ENCODE measurements at places on chromosomes 7 and 10.
A peak's percentile ranks its signal among the peaks of the same experiment; 100 is the strongest.

DNA sequence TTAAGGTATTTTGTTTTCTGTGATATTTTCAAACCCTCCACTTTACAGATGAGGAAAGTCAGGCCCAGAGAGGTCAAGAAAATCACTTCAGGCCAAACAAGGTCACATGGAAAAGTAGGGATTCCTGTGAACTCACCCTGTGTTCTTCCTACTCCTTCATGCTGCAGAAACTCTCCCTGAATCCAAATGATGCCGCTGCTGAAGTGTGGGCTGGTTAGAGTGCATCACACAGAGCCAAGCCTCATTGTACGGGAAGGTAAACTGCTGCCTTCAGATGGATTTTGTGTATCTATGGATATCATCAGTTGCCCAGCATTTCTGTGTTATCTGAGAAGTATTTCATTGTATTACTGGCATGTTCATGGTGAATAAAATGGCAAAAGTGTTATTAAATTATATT, 75.4 kb downstream of the NRG3 start:
- DNase-seq, result no peak

DNA sequence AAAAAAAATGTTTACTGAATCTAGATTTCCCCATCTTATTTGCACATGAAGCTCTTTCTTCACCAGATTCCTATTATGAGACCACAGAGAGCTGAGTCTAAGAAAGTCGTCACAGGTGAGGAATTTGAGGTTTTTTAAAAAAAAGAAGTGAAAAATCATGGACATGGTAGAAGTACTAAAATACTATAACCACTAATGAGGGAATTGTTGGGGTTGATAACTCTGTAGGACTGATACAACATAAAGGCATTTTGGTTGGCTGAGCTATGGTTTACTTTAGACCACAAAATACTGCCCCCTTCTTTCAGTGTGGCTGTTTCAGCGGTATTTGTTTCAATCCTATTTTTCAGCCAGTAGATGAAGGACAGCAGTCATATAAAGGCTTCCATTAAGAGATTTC, 1111.3 kb downstream of the TYW1 start:
- DNase-seq, result no peak

DNA sequence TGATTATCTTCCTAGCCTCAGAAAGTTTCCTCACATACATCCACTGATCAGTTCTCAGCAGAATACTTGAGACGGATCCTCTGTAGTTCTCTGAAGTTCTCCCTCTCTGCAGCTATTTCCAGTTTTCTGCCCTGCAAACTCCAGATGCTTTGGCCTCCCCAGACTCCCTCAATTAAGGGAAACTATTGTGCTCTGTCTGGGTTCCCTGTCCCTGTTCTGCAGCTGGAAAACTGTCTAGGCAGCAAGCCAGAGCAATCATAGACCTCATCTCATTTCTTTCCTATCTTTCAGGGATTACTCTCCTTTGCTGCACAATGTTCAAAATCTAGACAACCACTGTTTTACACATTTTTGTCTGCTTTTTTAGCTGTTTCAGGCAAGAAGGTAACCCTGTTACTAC, 9.2 kb downstream of the MICU1 start:
- no peak for DNase-seq

- DNase-seq, result no peak
These were observed 346.5 kb downstream of the GRID1 start for GRCh38 chr10:86020134-86020533.

GRCh38 chr10:22988581-22989360, 60.9 kb downstream of the ARMC3 start:
- DNase-seq, result peak; percentile 85

DNA sequence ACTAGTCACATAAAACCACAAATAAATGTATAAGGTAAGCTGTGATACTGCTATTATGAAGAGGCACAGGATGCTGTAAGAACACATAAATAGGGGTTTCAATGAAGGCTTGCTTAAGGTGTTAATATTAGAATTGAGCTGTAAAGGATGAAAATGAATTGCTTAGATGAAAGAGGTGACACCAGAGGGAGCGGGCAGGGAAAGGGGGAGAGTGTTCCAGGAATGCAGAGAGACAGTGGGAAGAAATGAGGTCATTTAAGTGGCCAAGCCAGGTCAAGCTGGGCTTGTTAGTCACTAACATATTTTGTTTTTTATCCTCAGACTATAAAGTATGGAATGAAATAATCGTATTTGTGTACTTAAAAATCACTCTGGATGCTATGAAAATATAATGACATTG, 193.5 kb downstream of the NRG3 start:
- DNase-seq, result no peak

GRCh38 chr7:47580811-47581331, 1.0 kb downstream of the TNS3 start:
- no peak for DNase-seq

GRCh38 chr7:137996386-137996851, 5.5 kb downstream of the CREB3L2 start:
- DNase-seq, result peak; percentile 13

- DNase-seq, result peak; percentile 93
These were observed 22.7 kb upstream of the ANLN start for GRCh38 chr7:36366718-36367560.

DNA sequence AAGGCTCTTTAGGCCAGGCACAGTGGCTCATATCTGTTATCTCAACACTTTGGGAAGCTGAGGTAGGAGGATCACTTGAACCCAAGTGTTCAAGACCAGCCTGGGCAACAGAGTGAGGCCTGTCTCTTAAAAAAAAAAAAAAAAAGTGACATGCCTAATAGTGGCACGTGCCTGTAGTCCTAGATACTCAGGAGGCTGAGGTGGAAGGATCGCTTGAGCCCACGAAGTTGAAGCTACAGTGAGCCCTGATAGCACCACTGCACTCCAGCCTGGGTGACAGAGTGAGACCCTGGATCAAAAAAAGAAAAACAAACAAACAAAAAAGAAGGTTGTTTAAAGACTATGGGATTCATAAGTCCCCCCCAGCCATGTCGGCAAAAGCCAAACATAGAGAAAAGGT, 42.2 kb upstream of the NRF1 start:
- no peak for DNase-seq

DNA sequence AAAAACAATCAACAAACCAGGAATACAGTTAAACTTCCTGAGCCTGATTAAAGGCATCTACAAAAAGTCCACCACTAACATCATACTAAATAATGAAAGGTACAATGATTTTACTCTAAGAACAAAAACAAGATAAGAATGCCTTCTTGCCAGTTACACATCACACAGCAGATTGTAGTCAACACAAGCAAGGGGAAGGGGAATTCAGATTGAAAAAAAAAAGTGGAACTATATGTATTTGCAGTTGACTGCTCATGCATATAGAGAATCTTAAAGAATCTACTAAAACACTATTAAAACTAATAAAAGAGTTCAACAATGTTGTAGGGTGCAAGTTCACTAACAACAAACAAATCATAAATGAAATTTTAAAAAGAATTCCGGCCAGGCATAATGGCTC, 28.5 kb downstream of the ZNF33B start:
- no peak for DNase-seq

DNA sequence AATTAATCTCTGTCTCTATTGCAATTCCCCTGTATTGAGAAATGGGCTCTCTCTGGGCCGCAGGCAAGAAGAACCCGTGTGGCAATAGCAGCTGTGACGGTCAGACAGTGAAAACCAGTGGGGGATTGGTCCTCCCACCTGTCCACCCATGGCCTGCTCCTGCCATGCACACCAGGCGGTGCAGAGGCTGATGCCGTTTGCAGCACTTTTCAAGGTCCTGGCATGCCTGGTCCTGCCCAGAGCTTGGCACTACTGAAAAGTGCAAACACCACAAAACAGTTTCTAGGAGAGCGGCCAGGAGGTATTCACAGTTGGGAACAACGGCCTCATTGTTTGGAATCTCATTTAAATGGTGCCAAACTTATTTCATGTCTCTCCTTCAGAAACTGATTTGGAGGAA, 41.5 kb downstream of the PSPH start:
- DNase-seq, result no peak

GRCh38 chr10:86027346-86027745, 339.2 kb downstream of the GRID1 start:
- DNase-seq, result no peak

DNA sequence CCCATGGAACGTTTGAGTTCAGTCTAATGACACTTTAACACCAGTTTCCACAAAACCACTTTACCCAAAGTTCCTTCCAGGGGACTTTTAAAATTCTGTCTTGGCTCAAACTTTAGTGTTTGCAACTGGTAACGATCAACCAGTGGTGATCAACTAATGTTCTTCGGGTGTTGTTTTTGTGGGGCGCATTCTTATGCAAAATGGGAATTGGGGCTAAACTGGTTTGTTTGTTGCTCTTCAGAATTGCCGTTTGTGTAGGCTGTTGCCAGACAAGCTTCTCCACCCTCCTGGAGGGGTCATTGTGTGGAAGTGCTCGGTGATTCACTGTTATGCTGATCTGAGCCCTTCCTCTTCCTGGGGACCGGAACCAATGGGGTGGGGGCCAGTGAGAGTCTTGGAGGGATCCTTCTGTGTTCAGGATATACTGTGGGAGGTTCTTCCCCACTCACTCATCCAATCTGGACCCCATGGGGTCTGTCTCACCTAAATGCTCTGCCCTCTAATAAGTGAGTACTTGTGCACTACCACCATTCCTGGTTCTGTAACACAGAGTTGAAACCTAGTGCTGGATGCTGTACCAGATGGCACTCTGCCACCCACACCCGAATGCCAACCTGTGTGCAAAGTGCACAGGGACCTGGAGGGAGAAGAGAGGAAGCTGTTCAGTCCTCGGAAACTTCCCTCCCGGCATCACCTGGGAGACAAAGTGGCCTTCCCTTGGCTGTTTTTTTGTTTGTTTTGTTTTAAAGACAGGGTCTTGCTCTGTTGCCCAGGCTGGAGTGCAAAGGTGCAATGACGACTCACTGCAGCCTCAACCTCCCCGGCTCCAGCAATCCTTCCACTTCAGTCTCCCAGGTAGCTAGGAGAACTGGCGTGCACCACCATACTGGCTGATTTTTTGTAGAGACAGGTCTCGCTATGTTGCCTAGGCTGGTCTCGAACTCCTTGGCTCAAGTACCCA, 2.1 kb downstream of the NFE2L3 start:
- peak; percentile 52 for DNase-seq

- no peak for DNase-seq
These were observed 429.1 kb downstream of the ACTR3B start for GRCh38 chr7:153188630-153189029.

DNA sequence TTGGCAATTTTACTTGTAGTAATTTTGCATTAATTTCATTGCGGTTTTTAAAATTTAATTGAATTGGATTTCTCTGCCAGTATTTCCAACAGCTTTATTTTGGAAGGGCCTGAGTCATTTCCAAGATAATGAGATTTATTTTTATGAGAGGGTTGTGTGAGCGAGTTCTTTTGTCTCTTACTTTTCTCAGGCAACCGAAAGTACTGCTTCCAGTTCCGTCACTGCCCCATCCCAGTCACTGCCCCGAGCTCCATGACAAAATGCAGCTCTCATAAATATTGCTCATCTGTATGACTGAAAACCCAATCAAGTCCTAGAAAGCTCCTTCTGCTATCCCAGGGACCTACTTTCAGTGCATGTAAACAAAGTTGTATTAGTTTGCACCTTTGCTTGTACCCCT, 468.4 kb upstream of the SEMA3D start:
- DNase-seq, result no peak

GRCh38 chr10:11192304-11193000, 174.8 kb downstream of the CELF2 start:
- no peak for DNase-seq

GRCh38 chr7:44685723-44686122, 62.9 kb upstream of the ZMIZ2 start:
- no peak for DNase-seq

GRCh38 chr7:746155-747061, 19.3 kb upstream of the PRKAR1B start:
- no peak for DNase-seq

- no peak for DNase-seq
These were observed 6.4 kb downstream of the TMEM248 start for GRCh38 chr7:66927348-66927948.

DNA sequence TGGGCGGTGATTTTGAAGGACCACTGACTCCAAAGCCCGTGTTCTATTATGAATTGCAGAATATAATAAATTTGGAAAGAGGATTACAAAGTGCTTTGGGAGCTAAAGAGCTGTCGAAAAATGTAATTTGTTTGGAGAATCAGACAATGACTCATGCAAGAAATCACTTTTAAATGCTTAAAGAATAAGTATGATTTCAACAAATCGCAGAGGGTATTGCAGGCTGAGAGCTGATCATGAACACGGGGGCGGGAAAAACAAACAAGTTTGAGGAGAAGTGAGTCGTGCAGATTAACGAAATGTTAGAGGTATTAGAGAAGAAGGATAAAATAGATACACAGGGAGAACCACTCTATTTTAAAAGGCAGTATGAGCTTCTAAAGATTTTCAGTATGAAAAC, 4.9 kb upstream of the HACD1 start:
- DNase-seq, result no peak

DNA sequence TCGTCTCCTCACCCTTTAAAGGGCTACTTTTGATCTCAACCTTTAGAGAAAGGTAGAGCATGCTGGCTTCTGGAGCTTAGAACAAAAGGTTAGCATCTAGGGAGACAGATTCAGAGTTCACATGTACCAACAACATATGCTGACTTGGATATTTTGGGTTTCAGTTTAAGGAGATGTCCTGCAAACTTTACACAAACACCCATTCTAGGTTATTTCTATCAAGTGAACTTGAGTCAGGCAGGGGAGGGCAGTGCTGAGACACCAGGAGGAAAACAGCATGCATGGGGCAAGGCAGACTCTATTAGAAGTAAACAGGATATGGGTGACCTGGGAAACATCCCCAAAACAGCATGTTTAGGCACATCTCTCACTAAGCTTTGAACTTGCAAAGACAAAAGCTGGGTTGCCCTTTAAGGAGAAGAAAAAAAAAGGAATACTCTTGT, 43.8 kb downstream of the ARL4A start:
- peak; percentile 52 for DNase-seq

DNA sequence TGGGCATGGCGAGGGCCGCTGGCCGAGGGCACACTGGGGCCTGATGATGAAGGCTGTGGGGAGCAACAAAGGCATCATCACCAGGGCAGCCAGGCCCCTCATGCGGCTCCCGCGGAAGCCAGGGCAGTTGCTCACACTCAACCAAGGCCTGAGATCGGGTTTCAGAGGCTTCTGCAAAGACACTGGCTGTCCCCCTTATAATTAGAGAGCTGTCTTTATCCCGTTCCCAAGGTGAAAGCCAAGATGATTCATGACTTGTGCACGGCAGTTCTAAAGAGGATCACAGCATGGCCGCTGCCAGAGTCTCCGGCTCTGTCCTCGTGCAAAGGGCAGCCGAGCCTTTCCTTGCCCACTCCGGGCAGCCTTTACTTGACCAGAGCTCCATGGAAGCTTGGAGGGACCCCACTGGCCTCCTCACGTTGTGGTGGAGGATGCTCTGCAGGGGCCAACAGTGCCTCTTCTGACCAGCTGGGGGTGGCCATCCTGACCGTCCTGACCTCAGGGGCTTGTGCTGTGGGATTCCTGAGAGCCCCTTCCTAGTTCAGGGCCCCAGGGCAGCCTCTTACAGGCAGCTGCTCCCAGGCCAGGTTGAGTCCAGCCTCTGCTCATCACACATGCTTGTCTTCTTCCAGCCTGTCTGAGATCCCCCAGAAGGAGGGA, 82.3 kb downstream of the PRKAG2 start:
- DNase-seq, result no peak

- peak; percentile 54 for DNase-seq
These were observed 388 bp downstream of the ECD start for GRCh38 chr10:73167458-73167782.

- no peak for DNase-seq
These were observed 169.7 kb upstream of the RHEB start for GRCh38 chr7:151689196-151689971.

Data from CD4-positive, alpha-beta T cell treated with Interleukin-17A for 1 hour (primary cell).